GM03348 (cell line): ENCODE measurements at places on chromosomes 2 and 18.

DNA sequence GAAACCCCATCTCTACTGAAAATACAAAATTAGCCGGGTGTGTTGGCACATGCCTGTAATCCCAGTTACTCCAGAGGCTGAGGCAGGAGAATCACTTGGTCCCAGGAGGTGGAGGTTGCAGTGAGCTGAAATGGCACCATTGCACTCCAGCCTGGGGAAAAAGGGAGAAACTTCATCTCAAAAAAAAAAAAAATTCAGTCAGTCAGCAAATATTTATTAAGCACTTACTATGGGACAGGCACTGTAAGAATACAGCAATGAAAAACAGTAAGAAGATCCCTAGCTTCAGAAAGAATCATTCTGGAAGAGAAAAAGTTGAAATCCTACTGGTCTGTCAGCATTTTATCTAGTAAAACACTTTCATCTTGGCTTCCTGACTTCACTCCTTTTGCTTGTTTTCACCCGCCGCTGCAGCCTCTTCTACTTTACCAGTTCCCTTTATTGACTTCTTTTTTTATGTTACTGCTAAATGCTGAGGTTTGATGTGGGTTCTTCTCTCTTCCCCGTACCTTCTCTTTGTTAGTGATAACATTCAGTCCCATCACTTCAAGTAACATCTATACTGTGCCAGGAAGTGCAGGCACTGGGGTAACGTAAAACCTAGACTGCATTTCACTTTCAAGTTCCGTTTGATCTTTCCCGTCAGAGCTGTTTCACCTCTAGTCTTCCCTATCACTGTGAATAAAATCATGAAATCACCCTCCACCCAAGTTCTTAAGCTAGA lies 10.8 kb upstream of the TAF4B start:
- DNase-seq, result no peak

DNA sequence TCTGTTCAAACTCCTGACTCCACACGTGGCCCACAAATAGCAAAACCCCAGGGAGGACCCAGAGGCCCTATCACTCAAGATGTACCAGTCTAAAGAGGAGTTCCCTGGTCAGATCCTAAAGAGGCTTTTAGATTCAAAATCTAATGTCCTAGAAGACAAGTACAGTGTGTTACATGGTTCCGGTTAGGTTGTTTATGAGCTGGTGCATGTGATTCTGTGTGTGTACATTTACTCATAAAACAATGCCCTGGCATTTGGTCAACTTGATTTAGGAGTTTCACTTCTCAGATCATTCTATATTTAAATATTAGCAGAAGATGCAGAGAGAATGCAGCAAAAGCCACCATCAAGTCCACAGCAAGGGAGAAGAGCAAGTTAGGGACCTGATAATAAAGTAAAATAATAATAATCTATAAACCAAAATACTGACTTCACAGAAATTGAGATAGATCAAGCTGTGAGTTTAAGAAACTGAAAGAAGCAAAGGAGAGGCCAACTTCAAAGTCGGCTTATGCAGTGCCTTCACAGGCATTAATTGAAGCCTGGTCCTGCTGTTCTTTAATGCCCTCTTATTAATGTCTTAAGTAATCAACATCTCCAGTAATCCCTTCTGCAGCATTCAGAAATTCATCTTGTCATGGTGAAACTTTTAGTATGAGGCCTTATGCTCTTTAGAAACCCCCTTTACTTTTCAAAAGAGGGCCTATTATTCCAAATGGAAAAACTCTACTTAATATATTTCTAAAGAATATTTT lies 4.2 kb upstream of the AP1S3 start:
- DNase-seq, result no peak

DNA sequence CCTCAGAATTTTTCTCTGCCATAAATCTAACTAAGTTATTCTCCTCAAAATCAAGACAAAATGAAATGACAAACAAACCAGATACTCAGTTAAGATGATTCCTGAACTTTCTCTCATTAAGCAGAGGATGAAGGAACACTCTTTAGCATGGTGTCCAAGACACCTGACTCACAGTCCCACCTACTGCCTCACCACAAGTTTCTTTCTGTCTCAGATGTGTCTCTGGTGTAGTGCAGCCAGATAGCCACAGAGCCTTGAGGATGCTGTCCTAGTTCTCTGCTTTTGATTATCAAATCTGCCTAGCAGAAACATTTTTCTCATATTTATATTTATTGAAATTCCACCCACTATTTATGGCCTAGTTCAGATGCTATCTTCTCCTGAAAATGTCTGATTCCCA lies 103.6 kb upstream of the TMEM200C start:
- DNase-seq, result no peak

- DNase-seq, result no peak
Observed at GRCh38 chr2:82120654-82121053, 1816.1 kb upstream of the LRRTM1 start.

- no peak for DNase-seq
Observed at GRCh38 chr2:74357627-74358026, 14.4 kb upstream of the SLC4A5 start.

DNA sequence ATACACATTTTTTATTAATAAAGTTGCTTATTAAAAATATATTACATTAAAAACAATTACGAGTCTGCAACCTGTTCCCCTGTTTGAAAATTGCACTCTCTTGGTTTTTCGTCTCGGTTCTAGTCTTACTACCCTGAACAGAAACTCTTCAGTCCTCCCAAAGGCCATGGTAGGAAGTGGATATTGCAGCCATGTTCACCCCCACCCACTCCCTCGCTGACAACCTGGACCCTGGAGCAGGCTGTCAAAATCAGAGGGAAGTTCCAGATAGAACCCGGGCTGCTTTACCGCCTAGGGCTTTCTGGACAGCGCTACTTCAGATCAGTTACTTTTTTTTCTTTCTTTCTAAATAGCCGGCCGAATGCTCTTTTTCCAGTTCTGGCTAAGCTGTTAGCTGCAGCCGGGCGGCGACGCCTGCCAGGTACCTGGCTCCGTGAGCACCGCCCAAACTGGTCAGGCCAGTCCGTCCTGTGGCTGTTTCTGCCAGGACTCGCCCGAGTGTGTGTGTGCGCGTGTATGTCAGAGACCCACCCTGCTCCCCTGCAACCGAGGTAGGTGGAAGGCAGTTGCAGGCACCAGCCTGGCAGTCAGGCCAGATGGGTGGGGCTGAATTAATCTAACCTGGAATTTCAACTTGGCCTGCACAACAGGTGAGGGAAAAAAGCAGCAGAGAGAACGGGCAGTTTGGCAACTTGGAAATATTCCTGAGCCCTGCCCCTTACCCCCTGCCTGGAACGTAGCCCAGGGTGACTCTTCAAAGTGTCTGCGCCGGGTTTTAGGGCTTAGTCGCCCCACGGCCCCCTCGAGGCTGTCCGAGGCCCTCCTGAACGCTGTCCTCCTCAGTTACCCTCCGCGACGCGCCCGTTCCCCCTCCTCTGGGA lies 1.1 kb upstream of the TET3 start:
- DNase-seq, result no peak
